ENCODE measurements at places on chromosomes 16 and 17.

DNA sequence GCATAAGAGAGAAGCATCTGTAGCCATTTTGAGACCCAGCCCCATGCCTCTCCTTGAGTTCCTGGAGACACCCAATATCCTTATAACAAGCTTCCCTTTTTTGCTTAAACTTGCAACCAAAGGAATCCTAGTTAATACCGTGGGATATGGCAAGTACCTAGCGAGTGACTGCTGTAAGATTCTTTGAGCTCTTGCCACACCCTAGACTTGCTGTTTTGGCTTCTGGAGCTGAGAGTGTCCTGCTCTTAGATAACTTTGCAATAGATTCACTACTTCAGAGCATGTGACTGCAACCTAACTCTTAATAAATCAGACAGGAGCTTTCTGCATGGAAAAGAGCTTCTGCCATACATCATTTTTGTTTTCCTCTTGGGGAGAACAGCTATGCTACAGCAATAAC is 58.3 kb downstream of the AKAP1 start:
- DNase-seq = peak; percentile 9

- peak; percentile 93 for DNase-seq
These were observed 51.4 kb downstream of the WSB1 start for GRCh38 chr17:27345141-27345904.

GRCh38 chr17:77424585-77425344 is 284.0 kb downstream of the SEC14L1 start:
- no peak for DNase-seq

DNA sequence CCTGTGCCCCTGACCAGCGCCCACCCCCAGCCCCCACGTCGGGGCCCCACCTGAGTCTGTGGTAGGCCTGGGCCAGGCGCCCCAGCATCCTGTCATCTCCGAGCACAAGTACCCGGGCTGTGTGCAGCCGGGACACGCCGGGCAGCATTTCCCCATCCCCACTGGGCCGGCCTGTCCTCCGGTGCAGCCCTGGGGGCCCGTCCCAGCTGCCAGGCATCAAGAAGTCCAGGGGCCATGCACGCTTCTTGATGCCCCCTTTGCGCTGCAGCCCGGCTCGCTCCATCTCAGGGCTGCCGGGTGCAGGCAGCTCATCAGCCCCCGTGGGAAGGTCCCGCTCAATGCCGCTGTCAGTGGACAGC is 29.3 kb upstream of the MFSD6L start:
- DNase-seq = no peak

DNA sequence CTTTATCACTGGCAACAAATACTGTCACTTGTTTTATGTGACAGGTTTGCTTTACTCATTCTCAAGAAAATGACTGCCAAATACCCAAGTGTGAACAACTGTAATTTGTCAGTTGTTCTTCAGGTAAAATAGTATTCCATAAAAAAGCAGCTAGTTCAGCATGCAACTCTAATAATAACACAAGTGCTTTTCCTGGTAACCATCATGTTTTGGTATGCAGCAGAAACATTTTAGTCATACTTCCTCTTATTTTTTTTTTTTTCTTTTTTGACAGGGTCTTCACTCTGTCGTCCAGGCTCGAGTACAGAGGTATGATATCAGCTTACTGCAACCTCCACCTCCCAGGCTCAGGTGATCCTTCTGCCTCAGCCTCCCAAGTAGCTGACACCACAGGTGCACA is 4.6 kb downstream of the TERF2 start:
- DNase-seq = no peak

DNA sequence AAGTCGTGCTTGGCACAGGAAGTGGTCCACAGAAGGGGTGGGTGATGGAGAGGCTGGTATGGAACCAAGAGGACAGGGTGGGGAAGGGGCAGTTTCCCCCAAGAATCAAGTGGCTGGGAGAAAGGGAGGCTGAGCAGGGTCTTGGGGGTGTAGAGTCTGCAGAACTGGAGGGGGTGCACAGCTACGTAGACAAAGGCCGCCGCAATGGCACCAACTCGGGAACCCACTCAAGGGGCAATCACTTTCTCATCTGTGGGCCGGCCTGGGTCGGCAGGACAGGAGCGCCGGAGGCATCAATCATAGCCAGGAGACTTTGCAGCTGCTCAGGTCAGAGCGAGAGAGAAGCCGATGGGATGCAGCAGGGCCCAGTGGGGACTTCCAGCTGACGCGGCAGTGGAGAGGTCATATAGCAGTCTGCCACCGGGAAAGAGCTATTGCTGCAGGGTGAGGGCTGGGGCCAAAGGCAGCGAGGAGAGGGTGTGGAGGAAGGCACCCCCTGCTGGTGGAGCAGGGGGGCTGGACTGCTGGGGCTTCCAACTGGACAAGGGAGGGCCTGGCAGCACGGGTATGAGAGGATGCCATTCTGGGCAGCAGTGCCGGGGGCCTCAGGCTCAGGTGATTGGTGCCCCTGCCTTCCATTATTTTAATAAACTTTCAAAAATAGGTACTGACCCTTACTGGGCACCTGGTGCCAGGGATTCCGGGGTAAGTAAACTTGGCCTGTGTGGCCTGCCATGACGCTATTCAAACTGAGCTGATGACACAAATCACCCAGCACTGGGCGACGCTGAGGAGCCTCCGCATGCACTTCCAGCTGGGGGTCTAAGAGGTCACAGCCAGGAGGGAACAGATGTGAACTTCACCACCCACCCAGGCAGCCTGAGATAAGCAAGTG is 52.5 kb upstream of the MTSS2 start:
- DNase-seq = peak; percentile 3

DNA sequence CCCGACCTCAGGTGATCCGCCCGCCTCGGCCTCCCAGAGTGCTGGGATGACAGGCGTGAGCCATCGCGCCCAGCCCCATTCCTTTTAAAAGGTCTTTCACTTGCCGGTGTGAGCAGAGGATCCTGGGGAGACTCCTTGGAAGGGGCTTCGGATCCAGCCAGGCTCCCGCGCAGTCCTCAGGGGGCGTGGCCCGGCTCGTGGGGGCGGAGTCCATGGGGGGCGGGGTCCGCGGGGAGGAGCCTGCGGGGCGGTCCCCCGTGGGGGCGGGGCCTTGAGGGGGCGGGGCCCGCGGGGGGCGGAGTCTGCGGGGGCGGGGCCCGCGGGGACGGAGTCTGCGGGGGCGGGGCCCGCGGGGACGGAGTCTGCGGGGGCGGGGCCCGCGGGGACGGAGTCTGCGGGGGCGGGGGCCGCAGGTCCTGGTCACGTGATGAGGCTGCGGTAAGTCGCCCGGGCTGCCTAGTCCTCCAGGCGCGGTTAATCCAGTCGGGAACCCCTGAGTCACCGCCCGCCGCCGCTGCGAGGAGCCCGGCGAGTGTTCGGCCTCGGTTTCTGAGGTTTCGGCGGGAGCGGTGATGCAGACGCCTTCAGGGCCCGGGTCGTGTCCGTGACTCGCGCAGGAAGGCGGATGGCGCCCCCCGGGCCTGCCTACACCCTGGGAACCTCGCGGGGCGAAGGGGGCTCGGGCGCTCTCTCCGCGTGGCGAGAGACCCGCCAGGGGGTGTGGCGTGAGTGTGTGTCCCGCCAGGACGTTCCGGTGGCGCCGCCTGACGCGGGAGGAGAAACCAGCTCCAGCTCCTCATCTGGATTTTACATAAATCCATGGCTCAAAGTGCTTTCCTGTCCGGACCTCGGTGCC is 23.6 kb upstream of the ABR start:
- no peak for DNase-seq

DNA sequence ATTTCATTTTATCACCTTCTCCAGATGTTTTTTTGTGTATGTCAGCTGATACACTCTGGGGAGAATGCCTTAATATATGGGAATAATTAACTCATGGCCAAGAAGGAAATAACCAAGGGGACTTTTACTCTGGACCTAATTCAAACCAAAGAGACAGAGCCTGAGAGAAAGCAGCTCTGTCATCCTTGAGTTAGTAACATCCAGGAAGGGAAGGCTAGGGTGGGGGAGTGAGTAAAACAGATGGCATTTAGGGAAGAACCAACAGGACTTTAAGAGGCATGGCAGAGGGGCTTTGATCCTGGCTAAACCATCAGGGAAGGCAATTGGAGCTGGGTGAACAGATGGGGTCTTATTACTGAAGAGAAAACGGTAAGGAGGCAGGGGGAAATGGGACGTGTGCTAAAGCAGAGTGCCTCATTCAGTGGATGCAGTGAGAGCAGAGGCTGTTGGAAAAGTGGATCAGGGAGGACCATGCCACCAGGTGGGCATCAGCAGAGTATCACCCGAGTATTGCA is 2.5 kb upstream of the SMPD3 start:
- no peak for DNase-seq

- no peak for DNase-seq
These were observed 12.5 kb downstream of the NPTX1 start for GRCh38 chr17:80463784-80464400.

DNA sequence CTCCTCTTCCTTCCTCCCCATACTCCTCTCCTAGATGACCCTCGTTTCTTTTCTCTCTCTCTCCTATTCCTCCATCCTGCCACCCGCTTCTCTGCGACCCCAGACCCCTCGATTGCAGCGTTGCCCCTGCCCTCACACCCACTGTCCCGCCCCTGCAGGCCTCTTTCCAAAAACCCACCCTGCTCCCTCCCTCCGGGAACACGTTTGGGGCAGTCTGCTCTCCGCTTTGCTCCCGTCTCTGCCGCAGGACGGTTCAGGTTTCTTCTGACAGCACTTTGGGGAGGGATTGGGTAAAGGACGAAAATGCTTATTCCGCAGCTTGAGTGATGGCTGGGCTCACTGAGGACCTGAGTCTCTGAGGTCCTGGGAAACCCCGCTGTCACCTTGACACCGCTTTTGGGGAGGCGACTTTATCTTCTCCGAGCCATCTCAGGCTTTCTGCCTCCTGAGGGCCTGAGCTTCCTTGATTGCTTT is 690 bp downstream of the NDE1 start:
- peak; percentile 54 for DNase-seq

DNA sequence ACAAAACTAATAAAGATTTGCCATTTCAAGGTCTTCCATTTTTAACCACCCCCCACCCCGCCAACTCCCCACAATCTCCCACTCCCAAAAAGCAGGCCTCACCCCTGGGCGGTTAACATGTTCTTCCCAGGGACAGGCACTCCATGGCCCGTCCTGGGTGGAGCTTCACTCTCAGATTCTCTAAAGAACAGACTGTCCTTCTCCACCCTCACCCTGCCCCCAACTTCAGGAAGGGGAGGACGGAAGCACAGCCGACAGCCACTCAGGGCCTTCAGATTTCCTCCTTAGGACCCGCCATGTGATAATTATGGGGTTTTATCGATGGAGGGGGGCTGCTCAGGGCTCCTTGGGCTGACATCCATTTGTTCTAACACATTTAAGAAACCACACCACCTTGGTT is 61.9 kb downstream of the ZFHX3 start:
- DNase-seq = no peak

GRCh38 chr17:32136856-32137255 is 5.4 kb upstream of the RHOT1 start:
- peak; percentile 65 for DNase-seq

DNA sequence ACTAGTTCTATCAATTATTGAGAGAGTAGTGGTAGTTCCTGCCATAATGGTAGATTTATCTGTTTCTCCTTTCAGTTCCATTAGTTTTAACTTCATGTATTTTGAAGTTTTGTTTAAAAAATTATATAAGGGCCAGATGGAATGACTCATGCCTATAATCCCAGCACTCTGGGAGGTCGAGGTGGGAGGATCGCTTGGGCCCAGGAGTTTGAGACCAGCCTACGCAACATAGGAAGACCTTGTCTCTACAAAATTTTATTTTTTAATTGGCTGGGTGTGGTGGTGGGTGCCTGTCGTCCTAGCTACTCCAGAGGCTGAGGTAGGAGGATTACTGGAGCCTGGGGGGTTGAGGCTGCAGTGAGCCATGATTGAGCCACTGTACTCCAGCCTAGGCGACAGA is 14.1 kb upstream of the UBTF start:
- DNase-seq = no peak

- DNase-seq = no peak
These were observed 184.4 kb downstream of the SNX29 start for GRCh38 chr16:12160815-12161550.

GRCh38 chr16:2953706-2954627 is 10.1 kb upstream of the KREMEN2 start:
- no peak for DNase-seq

DNA sequence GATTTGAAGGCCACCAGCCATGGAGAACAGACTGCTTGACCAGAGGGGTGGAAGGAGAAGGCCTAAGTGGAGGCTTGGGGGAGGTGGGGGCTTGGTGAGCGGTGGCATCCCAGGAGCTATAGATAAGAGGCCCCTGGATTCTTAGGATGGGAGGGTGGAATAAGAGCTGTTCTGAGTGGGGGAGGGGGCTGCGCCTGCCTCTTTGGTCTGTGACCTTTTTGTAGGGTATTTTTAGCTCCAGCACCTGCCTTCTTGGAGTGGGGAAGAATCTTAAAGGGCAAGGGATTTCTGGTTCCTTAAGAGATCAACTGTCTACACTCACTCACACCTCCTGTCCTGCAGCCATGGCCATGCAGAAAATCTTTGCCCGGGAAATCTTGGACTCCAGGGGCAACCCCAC is 567 bp downstream of the ENO3 start:
- DNase-seq = peak; percentile 33

- DNase-seq = peak; percentile 69
These were observed 91.0 kb downstream of the GSG1L start for GRCh38 chr16:27972500-27972899.

- DNase-seq = no peak
These were observed 12.9 kb downstream of the NUBP1 start for GRCh38 chr16:10756574-10756973.

GRCh38 chr17:64575431-64575830 is 68.7 kb downstream of the CEP95 start:
- DNase-seq = no peak

DNA sequence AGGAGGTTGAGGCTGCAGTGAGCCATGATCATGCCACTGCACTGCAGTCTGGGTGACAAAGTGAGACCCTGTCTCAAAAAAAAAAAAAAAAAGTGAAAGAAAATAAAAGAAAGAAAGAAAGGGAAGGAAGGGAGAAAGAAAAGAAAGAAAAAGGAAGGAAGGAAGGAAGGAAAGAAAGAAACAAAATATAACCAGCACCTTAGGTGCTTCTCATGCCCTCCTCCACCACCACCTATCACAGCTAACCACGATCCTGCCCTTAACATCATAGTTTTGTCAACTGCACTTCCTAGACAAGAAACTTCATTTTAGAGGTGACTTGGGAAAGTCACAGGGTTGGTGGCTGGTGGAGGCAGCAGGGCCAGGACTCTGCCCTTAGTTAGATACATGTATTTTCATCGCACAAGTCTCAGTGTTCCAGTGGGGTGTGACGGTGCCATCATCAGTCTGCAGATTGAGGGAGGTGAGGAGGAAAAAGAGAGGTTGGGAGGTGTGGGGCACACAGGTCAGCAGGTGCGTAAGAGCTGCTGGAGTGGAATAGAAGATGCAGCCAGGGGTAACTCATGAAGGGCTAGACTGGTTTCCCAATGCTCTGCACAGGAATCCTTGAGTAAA is 10.0 kb downstream of the SUPT4H1 start:
- DNase-seq = no peak

DNA sequence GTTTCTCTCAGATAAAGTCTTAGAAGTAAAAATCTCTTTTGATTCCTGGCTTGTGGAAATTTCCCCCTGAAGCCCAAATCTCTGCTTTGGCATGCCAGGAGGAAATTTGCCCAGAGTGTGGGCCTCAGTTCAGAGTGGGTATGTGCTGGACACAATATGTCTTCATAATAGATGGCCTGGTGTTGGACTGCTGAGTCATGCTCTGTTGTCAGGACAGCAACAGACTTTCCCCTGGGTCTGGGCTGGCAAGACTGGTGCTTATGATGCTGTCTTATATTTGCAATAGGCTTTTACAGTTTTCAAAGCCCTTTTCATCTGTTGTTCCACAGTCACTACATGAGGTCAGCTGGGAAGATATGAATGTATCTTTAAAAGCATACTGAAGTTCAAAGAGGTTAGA is 57.0 kb downstream of the SHISA9 start:
- DNase-seq = no peak

- DNase-seq = no peak
These were observed 188.3 kb downstream of the IRF8 start for GRCh38 chr16:86087011-86087895.

GRCh38 chr16:15704545-15704987 is 54.5 kb downstream of the NDE1 start:
- peak; percentile 80 for DNase-seq

Data from OCI-M1 (cell line).